IMR-90 (cell line): ENCODE measurements at places on chromosomes 7 and 10. TPM values are rescaled to one million over a fixed set of nuclear protein-coding genes. Genes with fewer than 3 reads are reported as not detected.

GRCh38 chr10:69089638-69090599, 2.0 kb downstream of the SRGN start:
- peak; percentile 54 for DNase-seq

DNA sequence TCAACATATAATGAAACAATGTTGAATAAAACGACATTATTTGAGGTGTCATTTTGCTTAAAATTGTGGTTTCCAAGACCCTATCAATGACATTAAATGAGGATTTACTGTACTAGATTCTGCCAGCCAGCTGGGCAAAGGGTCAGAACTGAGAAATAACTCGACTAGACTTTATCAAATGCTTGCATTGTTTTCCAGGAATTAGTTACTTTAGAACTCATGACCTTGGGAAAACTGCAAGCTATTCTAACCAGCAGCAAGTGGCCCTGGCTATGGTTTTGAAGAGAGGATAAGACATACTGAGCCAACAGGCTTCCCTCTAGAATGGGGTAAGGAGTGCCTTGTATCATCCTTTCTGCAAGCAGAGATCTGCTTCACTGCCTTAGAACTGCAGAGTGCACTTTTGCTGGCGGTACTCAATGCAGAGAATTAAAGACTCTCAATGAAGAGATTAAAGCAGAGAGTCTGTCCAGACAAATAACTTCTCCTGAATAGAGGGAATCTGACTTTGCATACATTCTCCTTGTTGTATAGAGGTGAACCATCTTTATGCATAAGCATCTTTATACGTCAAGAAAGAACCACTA, 281.5 kb downstream of the ARL4A start:
- no peak for DNase-seq

Gene STX1A
- 22.0 and 22.6 TPM in 2 replicates for polyA plus RNA-seq

DNA sequence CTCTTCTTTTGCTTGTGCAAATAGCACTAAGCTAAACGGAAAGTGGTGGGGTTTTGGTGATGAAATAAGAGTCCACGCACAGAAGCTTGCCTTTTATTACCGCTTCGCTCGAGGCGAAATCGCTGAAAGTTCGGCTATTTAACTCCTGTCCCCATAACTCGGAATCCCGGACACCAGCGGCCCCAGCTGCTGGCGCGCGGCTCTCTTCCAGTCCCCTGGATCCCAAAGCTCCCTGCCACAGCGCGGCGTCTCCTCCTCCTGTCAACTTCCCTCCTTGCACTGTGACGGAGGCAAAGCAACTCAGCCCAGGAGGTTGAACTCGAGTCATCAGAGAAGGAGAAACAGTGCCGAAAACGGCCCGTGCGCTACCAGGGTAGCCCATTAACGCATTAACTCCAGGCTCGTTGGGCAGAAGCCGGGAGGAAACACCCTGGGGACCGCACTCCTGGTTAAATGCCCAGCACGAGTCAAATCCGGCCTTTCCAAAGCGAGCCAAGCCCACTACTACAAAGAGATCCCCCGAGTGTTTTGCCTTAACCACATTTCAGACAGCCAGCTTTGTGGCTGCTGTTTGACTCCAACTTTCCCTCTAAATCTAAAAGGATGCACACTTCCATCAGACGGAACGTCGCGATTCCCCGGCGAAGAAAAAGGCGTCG, 1.3 kb downstream of the SEMA3D start:
- DNase-seq = peak; percentile 61
